ENCODE measurements at places on chromosomes 1 and 21.

DNA sequence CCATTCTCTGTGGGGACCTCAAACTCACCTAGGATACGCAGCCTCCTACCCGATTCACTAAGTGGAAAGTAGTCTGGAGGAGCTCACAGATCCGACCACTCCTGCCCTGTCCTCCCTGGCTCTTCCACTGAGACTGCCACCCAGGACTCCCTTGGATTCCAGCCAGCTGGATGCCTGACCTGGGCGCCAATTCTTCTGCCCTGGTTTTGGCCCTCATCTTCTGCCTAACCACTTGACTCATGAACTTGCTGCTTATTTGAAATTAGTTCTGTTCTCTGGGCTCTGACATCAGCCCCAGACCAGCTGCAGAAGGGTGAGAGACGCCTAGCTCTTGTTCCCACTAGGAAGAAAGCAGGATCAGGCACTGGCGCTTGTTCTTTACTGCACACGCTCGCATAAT is 48.9 kb downstream of the SLC35D1 start:
- H3K27ac ChIP-seq = peak overlapping the region; percentile 34
- no peak for DNase-seq
- H3K4me3 ChIP-seq = no peak overlapping the region
- peaks cover 6% of the 10 kb centered on the region for H3K4me1 ChIP-seq

- peak overlapping the region; percentile 36 for H3K4me3 ChIP-seq
- DNase-seq = no peak
- H3K27ac ChIP-seq = no peak overlapping the region
- peaks cover 6% of the 10 kb centered on the region for H3K36me3 ChIP-seq
- peaks cover 20% of the 10 kb centered on the region for H3K4me1 ChIP-seq
Measured at GRCh38 chr1:68230901-68231626, 1.3 kb downstream of the WLS start.

GRCh38 chr21:28359300-28359699 is 633.4 kb downstream of the LTN1 start:
- no peaks in the 10 kb centered on the region for H3K4me1 ChIP-seq
- no peak overlapping the region for H3K27ac ChIP-seq
- no peak for DNase-seq
- H3K4me3 ChIP-seq = no peak overlapping the region
- H3K27me3 ChIP-seq = no peaks in the 10 kb centered on the region

- DNase-seq = no peak
- no peaks in the 10 kb centered on the region for H3K4me1 ChIP-seq
- H3K4me3 ChIP-seq = no peak overlapping the region
- H3K27me3 ChIP-seq = peaks cover 3% of the 10 kb centered on the region
- H3K27ac ChIP-seq = no peak overlapping the region
Measured at GRCh38 chr1:93440706-93441105, 7.2 kb upstream of the FNBP1L start.

GRCh38 chr1:57337623-57338022 is 86.2 kb downstream of the DAB1 start:
- no peak overlapping the region for H3K4me3 ChIP-seq
- no peaks in the 10 kb centered on the region for H3K36me3 ChIP-seq
- peaks cover 21% of the 10 kb centered on the region for H3K27me3 ChIP-seq
- H3K4me1 ChIP-seq = peaks cover 2% of the 10 kb centered on the region

DNA sequence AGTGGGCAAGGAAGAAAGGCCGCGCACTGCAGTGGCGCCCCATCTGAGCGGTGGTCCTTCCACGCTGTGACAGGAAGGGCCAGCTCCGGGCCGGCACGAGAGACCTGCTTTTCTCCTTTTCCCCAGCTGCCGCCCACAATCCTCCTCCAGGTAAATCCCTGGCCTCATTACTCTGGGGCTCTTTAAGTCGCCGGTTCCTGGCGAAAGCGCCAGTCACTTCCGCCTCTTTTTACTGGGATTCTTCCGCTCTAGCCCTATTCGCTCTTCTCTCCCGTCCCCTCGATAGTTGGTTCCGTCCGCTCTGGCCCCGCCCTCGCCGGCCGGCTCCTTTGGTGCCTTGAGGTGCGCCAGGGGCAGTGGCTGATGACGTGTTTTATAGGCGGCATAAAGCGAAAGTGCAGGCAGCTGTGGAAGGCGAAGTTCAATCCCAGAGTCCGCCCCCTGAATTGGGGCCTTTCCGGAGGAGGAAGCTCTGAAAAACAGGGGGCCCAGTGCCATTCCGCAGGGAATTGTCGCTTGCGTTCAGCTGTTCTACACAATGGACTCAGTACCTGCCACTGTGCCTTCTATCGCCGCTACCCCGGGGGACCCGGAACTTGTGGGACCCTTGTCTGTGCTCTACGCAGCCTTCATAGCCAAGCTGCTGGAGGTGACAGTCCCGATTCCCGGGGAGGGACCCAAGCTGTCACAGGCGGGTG is 26.2 kb downstream of the MIA3 start:
- H3K4me3 ChIP-seq = peak overlapping the region; percentile 83
- peak; percentile 97 for DNase-seq
- H3K27ac ChIP-seq = peak overlapping the region; percentile 100
- H3K27me3 ChIP-seq = no peaks in the 10 kb centered on the region
- H3K36me3 ChIP-seq = peaks cover 3% of the 10 kb centered on the region
- H3K4me1 ChIP-seq = peaks cover 41% of the 10 kb centered on the region

DNA sequence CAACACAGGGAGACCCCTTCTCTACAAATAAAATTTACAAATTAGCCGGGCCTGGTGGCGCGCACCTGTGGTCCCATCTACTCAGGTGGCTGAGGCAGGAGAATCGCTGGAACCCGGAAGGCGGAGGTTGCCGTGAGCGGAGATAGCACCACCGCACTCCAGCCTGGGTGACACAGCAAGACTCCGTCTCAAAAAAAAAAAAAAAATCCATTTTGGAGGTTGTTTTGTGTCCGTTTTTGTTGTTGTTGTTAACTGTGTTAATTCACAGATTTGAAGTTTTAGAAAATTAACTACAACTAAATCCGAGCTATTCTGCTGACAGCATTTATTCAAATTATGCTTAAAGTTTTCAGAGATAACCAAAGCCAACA is 618 bp downstream of the CLCC1 start:
- H3K27ac ChIP-seq = peak overlapping the region; percentile 96
- peak overlapping the region; percentile 95 for H3K4me3 ChIP-seq
- H3K27me3 ChIP-seq = peaks cover 14% of the 10 kb centered on the region
- DNase-seq = no peak
- peaks cover 26% of the 10 kb centered on the region for H3K36me3 ChIP-seq

DNA sequence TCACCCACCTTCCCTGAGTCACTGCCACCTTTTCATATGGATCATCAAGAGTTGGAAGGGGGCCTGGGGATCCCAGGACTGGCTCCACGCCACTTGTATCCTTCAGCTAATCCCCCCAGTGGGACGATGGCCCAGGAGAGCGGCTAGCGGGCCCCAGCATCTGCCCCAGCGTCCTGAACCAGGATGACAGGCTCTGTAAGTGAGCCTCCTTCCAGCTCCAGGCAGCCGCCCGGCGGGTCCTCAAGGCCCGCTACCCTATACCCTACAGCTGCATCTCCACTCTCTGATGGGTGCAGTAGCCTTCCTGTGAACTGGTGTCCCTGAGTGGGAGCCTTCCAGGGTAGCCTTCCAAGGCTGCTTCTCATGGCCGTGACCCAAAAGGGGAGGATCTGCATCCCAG is 183.1 kb downstream of the ATG4C start:
- H3K27me3 ChIP-seq = peaks cover 34% of the 10 kb centered on the region
- no peak overlapping the region for H3K27ac ChIP-seq
- H3K36me3 ChIP-seq = no peaks in the 10 kb centered on the region

DNA sequence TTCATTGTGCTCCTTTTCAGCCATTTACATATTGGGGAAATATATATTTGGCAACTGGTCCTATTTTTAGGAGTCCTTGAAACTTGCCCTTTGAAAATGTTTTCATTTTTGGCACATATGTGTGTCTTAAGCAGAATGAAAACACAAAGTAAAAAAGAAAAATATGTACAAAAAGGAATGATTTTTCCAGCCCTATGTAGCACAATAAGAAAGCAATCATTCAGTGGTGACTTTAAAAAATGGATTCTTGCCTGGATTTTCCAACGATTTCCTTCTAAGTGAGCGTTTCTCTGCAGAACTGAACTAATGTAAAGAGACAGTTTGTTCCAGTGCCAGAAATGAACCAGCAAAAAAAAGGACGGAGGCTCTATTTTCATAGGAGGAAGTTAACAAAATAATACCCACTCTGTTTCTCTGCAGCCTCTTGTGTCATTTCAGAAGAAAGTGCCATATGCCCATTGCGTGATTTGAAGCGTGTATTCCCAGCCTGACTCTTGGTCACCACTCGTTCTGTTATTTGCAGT is 340.1 kb downstream of the SETD4 start:
- no peaks in the 10 kb centered on the region for H3K36me3 ChIP-seq
- H3K27ac ChIP-seq = no peak overlapping the region
- no peaks in the 10 kb centered on the region for H3K4me1 ChIP-seq

DNA sequence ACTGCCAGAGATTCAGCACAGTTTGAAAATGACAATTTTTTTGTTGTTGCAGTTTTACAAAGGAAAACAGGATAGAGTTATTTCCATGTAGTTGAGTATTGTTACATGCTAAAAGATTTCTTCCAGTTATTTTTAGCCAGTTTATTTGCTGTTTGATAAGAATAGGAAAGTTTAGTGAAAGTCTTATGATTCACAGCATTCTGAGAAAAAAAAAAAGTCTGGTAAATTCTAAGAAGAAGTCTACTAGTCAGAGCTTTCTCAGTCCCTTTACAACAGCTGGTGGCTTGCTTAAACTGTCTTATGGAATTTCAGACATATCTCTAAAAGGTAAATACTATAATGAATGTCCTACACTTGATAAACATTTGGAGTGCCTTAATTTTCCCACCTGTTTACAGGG is 341.7 kb downstream of the DSCAM start:
- no peak overlapping the region for H3K4me3 ChIP-seq
- H3K27ac ChIP-seq = no peak overlapping the region

- DNase-seq = no peak
- peaks cover 17% of the 10 kb centered on the region for H3K4me1 ChIP-seq
- H3K4me3 ChIP-seq = no peak overlapping the region
- H3K27ac ChIP-seq = no peak overlapping the region
Measured at GRCh38 chr1:99786751-99787501, 20.5 kb upstream of the FRRS1 start.

GRCh38 chr1:200410566-200410878 is 686 bp upstream of the ZNF281 start:
- H3K4me3 ChIP-seq = peak overlapping the region; percentile 89
- no peak for DNase-seq
- H3K36me3 ChIP-seq = peaks cover 30% of the 10 kb centered on the region
- no peaks in the 10 kb centered on the region for H3K27me3 ChIP-seq

DNA sequence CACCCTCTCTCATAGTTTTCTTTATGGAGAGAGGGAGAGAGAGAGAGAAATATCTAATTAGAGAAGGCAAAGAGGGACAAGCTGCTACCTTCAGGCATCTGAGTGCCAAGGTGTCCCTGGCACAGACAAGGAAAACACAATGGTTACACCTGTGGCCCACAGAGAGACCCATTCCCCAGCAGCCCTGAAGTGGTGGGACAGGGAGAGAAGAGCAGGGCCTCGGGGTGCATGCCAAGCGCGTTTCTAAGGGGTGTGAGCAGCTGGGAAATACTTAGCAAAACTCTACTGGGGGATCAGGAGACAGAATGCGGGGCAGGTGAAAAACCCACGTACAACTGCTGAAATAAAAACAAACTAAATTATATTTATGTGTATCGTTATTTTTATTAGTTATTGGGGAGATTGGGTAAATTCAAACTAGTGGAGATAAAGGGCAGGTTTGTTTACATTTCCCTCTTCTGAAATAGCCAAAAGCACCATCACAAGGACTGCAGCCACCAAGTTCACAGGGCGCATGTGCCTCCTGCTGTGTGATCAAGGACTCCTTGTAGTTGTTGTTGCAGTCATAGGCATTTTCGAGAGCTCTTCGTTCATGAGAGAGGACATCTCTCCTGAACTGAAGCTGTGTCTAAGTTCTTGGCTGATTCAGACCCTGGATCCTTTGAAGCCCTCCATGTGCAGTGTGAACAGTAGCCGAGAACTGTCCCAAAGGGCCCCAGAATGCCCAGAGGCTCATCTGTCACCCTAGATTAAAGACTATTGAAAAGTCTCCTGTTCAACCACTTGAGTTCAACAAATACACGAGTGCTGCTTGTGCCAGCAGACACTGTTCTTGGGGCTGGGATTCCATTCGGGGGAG is 737 bp upstream of the SERPINC1 start:
- no peaks in the 10 kb centered on the region for H3K4me1 ChIP-seq
- no peaks in the 10 kb centered on the region for H3K36me3 ChIP-seq
- no peak overlapping the region for H3K4me3 ChIP-seq
- no peak overlapping the region for H3K27ac ChIP-seq

DNA sequence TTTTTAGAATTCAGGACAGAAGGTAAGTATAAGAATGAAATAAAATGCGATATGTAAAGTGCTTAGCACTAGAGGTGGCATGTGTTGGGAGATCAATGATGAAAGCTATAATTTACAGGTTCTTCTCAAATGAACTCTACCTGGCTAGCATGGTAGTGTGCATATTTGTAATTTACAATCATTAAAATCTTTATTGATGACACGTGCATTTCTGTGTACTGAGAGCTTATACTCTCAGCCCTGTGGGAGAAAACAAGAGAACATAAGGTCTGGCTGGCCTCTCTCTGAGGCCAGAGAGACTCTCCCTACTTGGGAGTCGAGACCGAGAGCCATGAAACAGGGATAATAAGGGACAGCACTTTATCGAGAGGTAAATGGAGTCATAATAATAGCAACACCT is 76.4 kb downstream of the COLGALT2 start:
- H3K27ac ChIP-seq = no peak overlapping the region
- no peaks in the 10 kb centered on the region for H3K4me1 ChIP-seq
- no peak overlapping the region for H3K4me3 ChIP-seq
- DNase-seq = no peak
- peaks cover 11% of the 10 kb centered on the region for H3K27me3 ChIP-seq

- no peaks in the 10 kb centered on the region for H3K27me3 ChIP-seq
- H3K4me1 ChIP-seq = peaks cover 13% of the 10 kb centered on the region
- H3K4me3 ChIP-seq = peak overlapping the region; percentile 4
- DNase-seq = peak; percentile 31
Measured at GRCh38 chr1:99820546-99820945, 29.6 kb upstream of the AGL start.

DNA sequence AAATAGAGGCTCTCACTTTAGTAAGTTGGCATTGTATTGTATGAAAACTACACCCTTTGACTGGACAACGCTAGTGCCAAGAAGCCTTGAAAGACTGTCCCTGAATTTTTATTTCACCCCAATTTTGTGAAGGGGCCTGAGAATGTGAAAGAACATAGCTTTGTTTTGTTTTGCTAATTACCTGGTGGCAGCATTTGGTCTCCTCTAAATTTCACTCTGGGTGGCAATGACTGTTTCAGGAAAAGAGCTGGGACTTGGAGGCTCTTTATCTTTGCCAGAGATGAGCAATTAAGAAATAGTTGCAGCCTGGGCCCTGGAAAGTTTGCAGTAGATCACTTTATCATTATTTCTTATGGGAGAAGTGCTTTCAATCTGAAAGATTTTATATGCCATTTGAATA is 117.6 kb downstream of the KCNK2 start:
- peaks cover 8% of the 10 kb centered on the region for H3K27me3 ChIP-seq
- no peak overlapping the region for H3K27ac ChIP-seq
- no peaks in the 10 kb centered on the region for H3K4me1 ChIP-seq
- no peak overlapping the region for H3K4me3 ChIP-seq
- DNase-seq = no peak

- no peak for DNase-seq
- H3K4me1 ChIP-seq = peaks cover 54% of the 10 kb centered on the region
- H3K4me3 ChIP-seq = no peak overlapping the region
- H3K27me3 ChIP-seq = no peaks in the 10 kb centered on the region
- H3K36me3 ChIP-seq = no peaks in the 10 kb centered on the region
- peak overlapping the region; percentile 22 for H3K27ac ChIP-seq
Measured at GRCh38 chr1:41900603-41901444, 17.9 kb downstream of the HIVEP3 start.

GRCh38 chr1:17594690-17595601 is 55.4 kb downstream of the ARHGEF10L start:
- no peaks in the 10 kb centered on the region for H3K4me1 ChIP-seq
- H3K36me3 ChIP-seq = no peaks in the 10 kb centered on the region
- no peak for DNase-seq
- peaks cover 6% of the 10 kb centered on the region for H3K27me3 ChIP-seq

- no peaks in the 10 kb centered on the region for H3K27me3 ChIP-seq
- no peak overlapping the region for H3K27ac ChIP-seq
- H3K4me1 ChIP-seq = no peaks in the 10 kb centered on the region
Measured at GRCh38 chr21:22993822-22994574, 1995.8 kb downstream of the NCAM2 start.
